ENCODE measurements at places on chromosomes 6 and 20.

DNA sequence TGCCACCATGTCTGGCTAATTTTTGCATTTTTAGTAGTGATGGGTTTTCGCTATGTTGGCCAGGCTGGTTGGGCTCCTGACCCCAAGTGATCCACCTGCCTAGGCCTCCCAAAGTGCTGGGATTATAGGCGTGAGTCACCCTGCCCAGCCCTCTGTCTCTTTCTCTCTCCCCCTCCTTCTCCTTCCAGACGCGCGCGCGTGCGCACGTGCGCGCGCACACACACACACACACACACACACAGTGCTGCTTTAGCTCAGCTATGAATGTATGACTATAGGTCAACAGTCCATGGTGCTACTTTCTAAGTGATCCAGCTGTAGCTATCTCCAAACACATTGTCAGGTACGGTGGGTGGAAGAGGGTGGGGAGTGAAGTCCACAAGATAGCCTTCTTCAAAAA is 449.5 kb downstream of the PHF3 start:
- DNase-seq, result no peak

DNA sequence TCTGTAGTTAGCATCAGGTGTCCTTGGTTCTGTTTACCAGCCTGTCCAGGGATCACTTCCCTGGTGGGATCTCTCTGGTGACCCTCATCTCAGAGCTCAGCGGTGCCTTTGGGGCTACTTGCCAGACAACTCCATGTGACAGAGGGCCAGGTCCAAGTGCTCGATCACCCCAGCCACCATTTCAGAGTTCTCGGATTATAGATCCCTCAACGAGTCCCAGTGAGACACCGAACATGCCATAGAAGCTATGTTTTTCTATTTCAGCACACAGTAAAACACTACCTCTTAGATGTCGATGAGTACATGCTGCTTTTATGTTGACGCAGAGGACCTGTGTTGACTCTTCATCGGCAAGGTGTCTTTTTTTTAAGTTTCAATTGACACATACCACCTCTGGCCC is 170.1 kb upstream of the AKAP12 start:
- DNase-seq, result no peak

DNA sequence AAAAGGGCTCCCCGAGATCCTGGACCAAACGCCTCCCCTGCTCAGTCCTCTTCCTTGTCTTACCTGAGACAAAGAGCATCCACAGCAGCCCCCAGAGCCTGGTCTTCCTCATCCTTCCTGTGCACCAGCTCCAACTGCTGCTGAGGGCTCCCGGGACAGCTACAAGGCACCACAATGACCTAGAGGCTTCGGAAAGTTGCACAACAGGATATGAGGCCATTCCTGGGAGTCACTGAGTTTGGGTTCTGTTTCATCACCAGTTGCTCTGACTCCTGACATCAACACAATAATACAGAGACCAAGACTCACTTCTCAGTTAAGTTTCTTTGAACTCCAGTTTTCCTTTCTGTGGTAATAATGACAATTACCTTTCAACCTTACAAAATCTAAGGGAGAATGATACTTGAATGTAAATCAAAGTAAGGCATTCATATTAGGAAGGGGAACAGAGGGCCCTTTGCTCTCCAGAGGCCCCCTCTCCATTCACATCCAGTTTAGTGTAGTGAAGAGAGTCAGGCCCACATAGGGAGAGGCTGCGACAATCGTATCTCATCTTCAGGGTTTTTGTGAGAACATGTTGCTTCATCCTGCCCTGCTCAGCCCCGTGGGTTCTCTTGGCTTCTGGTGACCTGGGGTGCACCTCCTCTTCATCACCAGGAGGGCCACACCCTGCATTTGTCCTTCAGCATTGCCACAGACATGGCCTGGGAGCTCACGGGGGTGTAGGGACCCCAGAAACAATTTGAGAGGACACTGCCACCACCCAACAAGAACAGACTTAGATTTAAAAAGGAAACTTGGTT is at the start of gene TREM1:
TREM1 (minus strand) TSS at position 139 of the 803 bp plus-strand sequence; CDS start at position 112, 27 bp downstream.
- no peak for DNase-seq

DNA sequence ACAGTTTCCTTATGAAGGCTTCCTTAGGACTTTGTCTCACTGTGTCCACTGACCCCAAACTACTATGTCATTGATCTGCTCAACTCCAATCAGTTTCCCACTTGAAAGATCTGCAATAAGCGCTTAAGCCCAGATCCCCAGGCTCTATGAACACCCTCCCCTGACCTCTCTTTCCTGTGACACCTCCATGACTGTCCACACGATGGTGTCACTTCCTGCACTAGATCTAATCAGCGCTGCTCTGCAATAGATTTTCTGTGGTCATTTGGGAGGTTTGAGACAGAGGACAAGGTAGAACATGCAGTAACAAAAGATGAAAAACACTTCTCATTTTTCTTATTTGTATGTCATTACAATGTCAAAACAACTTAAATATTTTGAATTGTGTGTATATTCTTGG is 304.6 kb upstream of the AGPAT4 start:
- DNase-seq, result no peak

DNA sequence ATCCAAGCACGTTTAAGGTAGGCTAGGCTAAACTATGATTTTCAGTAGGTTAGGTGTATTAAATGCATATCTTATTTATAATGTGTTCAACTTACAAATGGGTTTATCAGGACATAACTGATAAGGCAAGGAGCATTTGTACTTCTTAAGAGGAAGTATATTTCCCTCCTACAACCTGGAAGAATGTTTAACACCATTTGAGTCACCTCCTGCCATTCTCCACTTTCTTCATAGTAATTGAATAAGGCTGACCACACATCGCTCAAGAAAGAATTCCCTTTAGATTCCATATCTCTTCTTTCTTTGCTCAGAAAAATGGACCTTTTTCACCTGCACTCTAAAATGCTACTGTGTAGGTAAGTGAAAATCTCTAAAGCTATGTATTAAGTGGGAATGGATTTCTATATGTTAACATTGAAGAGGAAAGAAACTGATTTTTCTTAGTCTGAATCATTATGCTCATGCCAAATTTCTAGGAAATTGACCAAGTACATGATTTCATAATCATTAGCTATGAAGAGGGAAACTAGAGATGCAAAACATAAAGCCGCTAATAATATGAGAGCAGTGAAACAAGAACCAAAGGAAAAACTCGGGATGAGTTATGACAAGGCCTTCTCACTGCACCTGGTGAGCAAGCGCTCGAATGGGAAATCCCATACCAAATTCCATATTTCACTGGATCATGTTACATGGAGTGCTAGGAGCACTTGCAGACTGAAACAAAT is 210.4 kb downstream of the ALDH8A1 start:
- DNase-seq, result no peak

DNA sequence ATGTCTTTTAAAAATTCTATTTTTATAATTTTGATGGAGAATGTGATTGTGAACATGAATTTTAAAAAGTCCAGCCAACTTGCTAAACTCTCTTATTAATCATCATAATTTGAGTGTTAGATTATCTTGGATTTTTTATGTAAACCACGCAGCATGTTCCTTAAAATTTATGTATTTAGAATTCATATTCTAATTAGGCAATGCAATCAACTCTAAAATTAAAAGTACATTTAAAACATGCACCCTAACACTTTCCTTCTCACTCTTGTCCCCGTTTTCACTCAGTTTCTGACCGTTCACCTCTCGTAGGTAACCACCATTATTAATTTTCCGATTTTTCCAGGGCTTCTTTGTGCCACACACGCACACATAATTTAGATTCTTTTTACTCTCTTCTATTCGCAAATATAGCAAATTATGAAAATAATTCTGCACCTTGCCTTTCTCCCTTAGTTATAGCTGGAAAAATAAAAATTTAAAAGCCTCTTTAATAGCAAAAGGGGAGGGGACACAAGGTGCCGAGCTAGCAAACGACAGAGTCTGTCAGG is 329 bp upstream of the ZKSCAN3 start:
- no peak for DNase-seq

DNA sequence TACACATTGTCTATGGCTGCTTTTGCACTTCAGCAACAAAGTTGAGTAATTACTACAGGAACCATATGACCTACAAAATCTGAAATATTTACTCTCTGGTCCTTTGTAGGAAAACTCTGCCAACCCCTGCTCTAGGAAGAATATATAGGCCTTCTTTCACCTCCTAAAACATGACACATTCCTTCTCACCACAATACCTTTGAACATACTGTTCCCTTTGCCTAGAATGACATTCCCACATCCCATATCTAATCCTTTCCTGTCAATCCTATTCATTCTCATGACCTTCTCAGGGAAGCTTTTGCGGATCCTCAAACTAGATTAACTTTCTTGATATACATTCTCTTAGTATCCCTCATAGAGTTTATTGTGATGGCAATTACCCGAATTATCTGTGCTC is 18.0 kb upstream of the NCOA6 start:
- no peak for DNase-seq

DNA sequence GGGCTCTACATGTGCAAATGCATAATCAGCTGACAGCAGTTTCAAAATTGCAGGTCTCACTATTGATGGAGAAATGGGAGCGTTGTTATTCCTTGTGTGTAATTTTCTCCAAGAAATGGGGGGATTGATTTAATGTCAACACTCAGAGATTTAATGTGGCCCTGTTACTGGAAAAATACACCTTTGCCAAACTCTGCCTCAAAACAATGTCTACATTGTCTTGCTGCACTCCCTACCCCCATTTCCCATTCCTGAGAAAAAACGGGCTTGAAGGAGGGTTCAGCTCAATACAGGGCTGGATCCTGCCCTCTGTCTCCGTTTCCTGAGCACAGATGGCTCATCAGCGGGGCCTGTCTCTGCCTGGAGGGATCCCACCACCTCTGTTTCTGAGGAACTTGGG is 18.4 kb downstream of the EDN3 start:
- no peak for DNase-seq

- DNase-seq, result no peak
These were observed 18.2 kb downstream of the BCL2L1 start for GRCh38 chr20:31704225-31705119.

- DNase-seq, result no peak
These were observed 41.3 kb upstream of the PLCB4 start for GRCh38 chr20:9027626-9028025.

- DNase-seq, result no peak
These were observed 39.5 kb downstream of the UBE2V1 start for GRCh38 chr20:50073500-50073899.

GRCh38 chr20:38337561-38338140 is 8.6 kb upstream of the LBP start:
- no peak for DNase-seq

- DNase-seq, result no peak
These were observed 21.0 kb upstream of the CCN5 start for GRCh38 chr20:44694159-44694558.

DNA sequence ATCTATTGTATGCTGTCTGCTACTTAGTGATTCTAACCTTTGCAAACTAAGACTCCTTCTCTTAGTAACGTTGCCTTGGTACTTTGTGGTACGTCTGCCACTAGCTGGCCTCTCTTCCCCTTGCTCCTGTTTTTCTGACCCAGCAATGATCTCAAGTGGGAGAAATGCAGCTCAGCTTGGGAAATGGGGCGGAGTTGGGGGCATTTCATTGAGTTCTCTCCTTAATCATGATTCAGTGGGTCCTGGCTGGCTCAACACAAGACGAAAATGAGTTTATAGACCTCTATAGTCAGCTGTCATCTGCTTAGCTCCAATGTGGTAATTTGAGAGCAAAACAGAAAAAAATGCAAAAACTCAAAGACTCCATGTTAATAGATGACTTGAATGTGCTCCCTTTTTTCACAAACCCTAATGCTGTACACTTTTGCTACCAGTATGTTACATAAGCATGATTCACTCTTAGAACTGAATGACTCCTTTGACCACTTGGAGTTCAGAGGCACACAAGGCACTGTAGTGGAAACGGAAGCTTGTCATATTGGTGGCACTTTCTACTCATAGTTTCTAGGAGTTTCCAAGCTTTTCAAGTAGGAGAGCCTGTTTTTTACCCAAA is 55.3 kb upstream of the SOX4 start:
- no peak for DNase-seq

GRCh38 chr6:110357664-110358552 is at the start of gene METTL24:
TSS of gene METTL24 (minus strand) at chr6:110358349. CDS start at chr6:110358272, 77 bp downstream.
- DNase-seq, result peak; percentile 14

DNA sequence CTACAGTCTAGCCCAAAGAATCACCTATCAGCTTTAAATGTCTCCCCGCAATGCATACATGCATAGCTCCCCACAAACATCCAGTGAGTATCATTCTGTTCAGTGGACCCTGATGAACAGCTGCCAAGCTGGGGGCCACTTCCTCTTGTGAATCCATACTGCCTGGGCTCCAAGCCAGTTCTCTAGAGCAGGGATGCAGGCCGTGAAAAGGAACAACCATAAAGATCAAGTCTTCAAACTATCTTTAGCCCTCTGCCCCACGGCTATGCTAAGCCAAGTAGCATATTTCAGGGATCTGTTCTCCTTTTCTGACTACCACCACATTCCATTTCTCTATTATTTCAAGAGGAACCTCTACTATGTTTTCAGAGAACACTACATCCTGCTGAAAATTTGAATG is 191.7 kb upstream of the BTBD3 start:
- no peak for DNase-seq

DNA sequence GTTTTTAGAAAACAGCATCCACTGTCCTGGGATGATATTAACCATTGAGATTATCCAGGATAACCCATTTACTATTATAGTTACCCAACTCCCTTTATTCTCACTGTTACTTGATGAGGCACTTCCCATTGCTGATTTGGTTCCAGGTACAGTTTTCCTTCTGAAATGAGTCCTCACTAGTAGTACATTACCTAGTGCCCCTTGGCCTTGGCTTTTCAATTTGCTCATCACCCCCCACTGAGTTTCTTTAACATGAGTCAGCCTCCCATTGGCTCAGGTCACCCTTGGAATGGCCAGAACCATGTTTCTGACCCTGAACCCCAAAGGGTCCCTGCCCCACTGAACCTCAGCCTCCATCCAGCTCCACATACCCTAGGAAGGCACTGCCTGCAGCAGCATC is 28.4 kb downstream of the MDGA1 start:
- DNase-seq, result no peak

- no peak for DNase-seq
These were observed 12.9 kb upstream of the EZR start for GRCh38 chr6:158832026-158832425.

DNA sequence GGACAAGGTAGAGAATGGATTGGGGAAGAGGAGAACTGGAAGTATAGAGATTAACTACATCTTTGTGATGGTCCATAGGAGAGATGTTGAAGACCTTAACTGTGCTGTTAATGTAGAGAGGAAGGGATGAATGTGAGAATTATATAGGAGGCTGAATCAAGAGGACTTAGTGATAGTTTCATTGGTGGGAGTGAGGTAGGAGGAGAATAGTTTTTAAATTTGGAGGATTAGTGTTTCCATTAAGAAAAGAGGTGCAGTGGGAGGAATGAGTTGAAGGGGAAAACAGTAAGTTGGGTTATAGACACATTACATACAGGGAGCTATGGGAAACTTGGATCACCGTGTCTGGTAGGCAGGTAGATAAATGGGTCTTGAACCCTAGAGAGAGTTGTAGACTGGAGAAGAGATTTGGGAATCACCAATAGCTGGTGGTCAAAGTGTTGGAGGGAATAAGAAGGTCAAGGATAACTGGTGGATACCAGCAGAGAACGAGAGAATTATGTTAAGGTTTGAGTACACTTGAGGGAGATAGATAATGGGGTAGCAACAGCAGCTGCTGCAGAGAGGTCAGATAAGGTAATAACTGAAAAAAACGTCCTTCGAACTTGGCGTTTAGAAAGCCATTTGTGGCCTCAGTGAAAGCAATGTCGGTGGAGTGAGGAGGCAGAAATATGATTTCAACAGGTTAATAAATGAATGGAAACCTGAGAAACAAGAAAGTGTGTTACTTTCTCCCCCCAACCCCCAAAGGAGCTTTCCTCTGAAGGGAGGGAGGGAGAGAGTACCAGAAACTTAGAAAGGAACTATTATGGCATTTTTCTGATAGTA is 3.1 kb downstream of the C6orf89 start:
- DNase-seq, result no peak

- DNase-seq, result no peak
These were observed at the start of gene AFDN for GRCh38 chr6:167826896-167827582. TSS of gene AFDN (plus strand) at chr6:167826911. CDS start at chr6:167827133, 222 bp downstream.

All from stimulated activated CD8-positive, alpha-beta memory T cell treated with anti-CD3 and anti-CD28 coated beads, Interleukin-7, amount 100 ng/mL, for 4 hours (primary cell).